ENCODE measurements at places on chromosomes 4 and X.

GRCh38 chr4:152187693-152188092, 348.2 kb downstream of the FBXW7 start:
- no peak for DNase-seq

GRCh38 chr4:108148316-108148715, 20.4 kb downstream of the LEF1 start:
- DNase-seq, result no peak

DNA sequence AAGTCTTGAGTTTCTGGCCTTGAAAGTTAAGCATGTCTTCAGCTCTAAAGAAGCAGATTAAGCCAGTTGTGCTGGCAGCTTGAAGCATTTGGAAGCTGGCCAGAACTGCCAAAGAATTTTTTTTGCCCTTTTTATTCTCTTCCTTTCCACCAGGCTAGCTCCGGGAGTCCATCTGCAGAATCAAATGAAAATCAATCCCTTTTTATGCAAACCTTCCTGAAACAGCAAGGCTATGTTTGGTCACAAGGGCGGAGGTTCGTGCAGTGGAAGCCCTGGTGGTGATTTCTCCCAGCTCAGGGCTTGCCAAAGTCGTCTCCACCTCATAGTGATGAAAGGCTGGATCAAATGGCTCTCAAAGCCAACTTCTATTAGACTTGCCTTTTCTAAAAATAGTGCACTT, 21.6 kb upstream of the C4orf54 start:
- DNase-seq, result no peak

GRCh38 chrX:38986586-38986985, 185.3 kb downstream of the MID1IP1 start:
- DNase-seq, result no peak

DNA sequence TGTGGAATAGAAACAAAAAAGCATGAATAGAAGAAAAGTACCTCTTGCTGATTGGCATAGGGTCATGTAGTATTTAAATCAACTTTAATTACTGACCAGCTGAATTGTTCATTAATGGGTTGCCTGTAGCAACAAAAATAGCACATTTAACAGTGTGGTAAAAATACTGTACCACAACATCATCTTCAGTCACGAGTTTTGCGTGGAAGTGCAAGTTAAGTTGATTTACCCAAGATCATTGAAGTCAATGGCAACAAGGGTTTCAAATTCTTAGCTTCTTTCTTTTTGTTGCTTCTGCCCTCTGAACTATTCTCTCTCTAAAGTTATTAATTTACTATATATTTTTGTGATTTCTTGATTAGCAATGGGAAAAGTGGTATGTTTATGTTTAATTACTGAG, 526.6 kb downstream of the C4orf33 start:
- DNase-seq, result no peak

GRCh38 chrX:48489892-48490291, 13.9 kb downstream of the FTSJ1 start:
- no peak for DNase-seq

DNA sequence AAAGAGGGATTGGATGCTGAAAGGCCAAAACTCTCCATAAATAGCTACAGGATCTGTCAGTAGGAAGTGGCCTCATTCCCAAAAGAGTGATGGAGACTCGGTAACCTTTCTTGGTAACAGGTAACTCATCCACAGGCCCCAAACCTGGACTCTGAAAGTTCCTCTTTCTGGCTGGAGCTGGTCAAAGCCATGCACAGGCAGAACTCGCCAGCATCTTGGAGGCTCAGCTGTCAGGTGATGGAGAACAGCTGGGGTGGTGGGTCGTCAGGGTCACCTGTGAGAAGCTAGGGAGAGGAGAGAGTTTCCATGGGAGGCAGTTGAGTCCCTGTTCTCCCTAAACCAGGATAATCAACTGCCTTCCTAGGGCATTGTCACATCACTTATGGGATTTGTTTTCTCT, 354.3 kb upstream of the GATB start:
- no peak for DNase-seq

DNA sequence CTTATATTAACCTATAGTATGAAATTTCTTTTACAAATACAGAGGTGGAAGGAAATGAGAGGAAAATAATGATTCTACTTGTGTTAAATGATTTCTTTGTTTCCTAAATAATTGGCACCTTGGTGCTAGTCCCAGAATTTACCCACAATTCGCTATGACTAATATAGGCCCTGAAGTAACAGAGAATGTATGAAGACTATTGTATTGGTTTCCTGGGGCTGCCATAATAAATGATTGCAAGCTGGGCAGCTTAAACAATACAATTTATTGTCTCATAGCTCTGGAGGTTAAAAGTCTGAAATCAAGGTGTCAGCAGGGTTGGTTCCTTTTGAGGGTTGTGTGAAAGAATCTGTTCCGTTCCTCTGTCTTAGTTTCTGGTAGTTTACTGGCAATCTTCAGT, 74.8 kb upstream of the GPRIN3 start:
- no peak for DNase-seq

DNA sequence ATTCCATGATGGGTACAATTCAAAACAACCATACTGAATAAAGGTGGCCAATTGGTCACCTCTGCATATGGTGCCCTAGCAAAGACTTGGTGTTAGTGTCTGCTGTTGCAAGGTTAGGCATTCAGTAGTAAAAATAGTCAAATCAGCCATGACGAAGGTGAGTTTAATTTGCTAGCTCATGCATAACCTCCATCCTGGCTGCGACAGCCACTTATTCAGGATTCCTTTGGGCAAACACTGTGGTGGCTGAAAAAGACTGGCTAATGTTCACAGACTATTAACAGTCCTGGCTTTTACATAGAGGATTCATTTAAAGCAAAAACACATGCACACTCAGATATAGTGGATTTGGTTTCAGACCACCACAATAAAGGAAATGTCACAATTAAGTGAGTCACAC, 34.8 kb upstream of the MAP9 start:
- DNase-seq, result no peak

- no peak for DNase-seq
These were observed 15.4 kb upstream of the OCIAD1 start for GRCh38 chr4:48815483-48815882.

- no peak for DNase-seq
These were observed 116.1 kb downstream of the SHROOM3 start for GRCh38 chr4:76550966-76551780.

DNA sequence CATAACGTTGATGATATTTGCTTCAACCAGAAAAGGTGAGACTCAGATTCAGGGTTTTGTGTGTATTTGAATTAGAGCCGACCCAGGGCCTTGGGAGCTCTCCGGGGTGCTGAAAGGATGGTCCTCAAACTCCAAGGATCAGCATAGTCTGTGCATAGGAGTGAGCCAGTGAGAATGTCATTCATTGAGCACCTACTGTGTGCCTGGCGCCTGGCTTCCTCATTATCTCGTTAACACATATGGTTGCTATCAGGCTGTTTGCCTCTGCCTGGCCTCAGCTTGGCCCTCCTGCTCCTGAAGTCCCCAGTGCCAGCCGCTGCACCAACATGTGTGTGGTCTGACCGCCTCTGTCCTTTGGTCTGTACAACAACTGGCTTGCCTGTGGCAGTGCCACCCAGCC, 25.1 kb upstream of the JAKMIP1 start:
- DNase-seq, result no peak
